ENCODE measurements at places on chromosomes 6 and 20. TPM values are rescaled to one million over a fixed set of nuclear protein-coding genes. Genes with fewer than 3 reads are reported as not detected.

DNA sequence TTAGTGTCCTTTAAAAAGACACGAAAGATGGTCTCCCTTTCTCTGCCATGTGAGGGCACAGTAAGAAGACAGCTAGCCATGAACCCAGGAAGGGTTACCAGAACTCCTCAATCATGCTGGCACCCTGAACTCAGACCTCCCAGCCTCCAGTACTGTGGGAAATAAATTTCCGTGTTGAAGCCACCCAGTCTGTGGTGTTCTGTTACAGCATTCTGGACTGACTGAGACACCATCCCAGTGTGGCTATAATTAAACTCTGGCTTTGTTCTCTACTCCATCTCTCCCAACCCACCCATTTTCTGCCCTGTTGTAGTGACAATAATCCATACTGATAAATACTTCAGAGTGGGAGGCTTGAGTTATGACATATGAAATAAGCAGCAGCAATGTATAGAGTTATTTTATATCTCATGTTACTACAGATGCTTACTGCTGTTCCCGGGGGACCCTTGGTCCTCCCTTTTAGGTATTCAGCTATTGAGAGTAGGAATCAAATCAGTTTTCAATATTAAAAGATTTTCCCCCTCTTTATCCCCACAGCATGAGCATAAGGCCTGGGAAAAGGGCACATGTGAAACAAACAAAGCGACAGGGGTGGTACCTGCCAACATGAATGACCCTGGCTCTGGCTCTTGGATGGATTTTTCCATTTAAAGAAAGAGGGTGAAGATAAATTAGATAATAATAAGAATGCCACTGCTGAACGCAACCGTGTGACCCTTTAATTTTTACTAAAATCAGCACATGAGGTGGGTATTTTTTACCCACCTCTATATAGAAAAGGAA is 224.3 kb upstream of the SLC35B3 start:
- no peak overlapping the region for H3K27ac ChIP-seq
- H3K36me3 ChIP-seq: no peaks in the 10 kb centered on the region
- H3K27me3 ChIP-seq: no peaks in the 10 kb centered on the region
- no peak overlapping the region for H3K4me3 ChIP-seq
- no peak for DNase-seq

- no peaks in the 10 kb centered on the region for H3K4me1 ChIP-seq
- H3K36me3 ChIP-seq: peaks cover 43% of the 10 kb centered on the region
- DNase-seq: no peak
Observed at GRCh38 chr20:3014662-3015061, 28.8 kb upstream of the GNRH2 start.

DNA sequence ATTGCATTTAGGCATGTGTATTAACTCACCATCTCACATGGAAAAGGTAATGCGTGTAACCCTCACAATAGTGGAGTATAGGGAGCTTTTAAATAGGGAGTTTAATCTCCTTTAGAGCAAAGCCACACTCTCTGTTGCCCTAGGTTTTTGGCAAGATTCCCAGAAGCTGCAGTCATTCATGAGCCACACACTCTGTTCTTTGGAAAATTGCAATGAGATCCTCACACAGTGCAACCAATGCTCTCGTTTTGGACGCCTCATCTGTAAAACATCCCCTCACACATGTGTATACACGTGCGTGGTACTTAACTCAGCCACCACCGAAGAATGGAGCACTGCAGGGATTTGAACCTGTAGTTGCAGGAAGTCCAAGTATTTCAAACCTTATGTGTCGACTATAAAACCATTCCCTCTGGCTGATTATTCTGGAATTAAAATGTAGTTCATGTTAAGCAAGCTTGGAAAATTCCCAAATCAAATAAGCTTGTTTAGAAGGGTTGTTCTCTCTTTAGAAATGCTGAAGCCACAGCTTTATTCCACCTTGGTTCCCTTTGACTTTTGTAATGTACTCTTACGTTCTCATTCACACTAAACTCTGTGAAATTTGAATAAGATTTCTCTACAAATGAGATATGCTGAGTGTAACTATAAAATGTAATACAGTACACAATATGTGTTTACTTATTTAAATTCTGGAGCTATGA is 489.8 kb upstream of the MANEA start:
- no peaks in the 10 kb centered on the region for H3K27me3 ChIP-seq
- H3K4me3 ChIP-seq: no peak overlapping the region
- no peak overlapping the region for H3K27ac ChIP-seq
- DNase-seq: no peak

GRCh38 chr20:4170621-4171537 is 155.5 kb upstream of the RNF24 start:
- peaks cover 28% of the 10 kb centered on the region for H3K4me1 ChIP-seq
- DNase-seq: no peak
- H3K27ac ChIP-seq: peak overlapping the region; percentile 88
- H3K27me3 ChIP-seq: peaks cover 8% of the 10 kb centered on the region
- H3K4me3 ChIP-seq: peak overlapping the region; percentile 63

DNA sequence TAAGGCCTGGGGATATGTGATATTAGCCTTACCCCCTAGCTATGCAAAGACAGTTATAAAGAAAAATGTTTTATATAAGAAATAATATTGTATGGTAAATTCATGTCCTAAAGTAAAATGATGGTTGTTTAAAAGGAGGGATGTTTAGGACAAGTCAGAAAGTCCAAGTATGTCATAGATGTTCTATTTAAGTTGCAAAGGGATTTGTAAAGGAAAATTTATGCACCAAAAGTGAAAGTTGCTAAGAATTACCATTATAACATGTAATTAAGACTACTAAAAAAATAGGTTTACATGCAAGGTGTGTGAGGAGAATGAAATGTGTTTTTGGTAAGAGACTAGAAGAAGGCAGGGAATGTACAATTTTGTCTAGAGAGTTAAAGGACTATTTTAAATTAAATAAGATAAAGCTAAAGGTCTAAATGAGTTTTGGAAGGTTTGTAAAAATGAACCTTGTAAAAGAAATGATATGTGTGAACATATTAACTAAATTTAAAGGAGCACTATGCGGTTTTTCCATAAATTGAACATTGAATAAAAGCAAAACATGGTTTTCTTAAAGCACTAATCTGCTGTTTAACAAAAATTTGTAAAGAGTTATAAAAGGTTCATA is 22.7 kb upstream of the GOPC start:
- no peak for DNase-seq
- H3K27me3 ChIP-seq: no peaks in the 10 kb centered on the region
- no peak overlapping the region for H3K4me3 ChIP-seq

DNA sequence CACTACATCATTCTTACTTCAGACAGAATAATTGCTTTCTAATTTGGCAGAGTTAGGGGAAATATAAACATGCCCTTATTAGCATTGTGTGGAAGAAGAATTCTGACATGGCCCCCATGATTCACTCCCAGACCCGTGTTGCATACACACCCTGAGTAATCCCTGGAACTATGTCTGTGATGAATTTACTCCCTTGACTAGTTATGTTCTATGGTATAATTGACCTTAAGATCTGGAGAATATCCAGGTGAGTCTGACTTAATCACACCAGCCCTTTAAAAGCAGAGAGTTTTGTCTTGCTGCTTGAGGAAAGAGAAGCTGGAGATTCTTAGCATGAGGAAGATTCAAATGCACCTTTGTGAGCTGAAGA is 262.9 kb downstream of the SOX4 start:
- H3K4me1 ChIP-seq: peaks cover 12% of the 10 kb centered on the region
- no peaks in the 10 kb centered on the region for H3K27me3 ChIP-seq
- peak overlapping the region; percentile 50 for H3K27ac ChIP-seq
- no peak overlapping the region for H3K4me3 ChIP-seq
- DNase-seq: no peak

GRCh38 chr6:96816301-96816817 is 20.9 kb downstream of the GPR63 start:
- H3K27ac ChIP-seq: peak overlapping the region; percentile 29
- H3K4me3 ChIP-seq: no peak overlapping the region
- no peaks in the 10 kb centered on the region for H3K36me3 ChIP-seq
- peaks cover 4% of the 10 kb centered on the region for H3K4me1 ChIP-seq
- no peak for DNase-seq

- H3K27me3 ChIP-seq: peaks cover 40% of the 10 kb centered on the region
- H3K27ac ChIP-seq: no peak overlapping the region
- peaks cover 10% of the 10 kb centered on the region for H3K4me1 ChIP-seq
- peak; percentile 39 for DNase-seq
Observed at GRCh38 chr6:117907601-117908245, 659 bp downstream of the SLC35F1 start.

GRCh38 chr20:51447097-51447764 is 95.3 kb downstream of the NFATC2 start:
- H3K27ac ChIP-seq: no peak overlapping the region
- no peak for DNase-seq
- H3K4me1 ChIP-seq: peaks cover 4% of the 10 kb centered on the region
- H3K27me3 ChIP-seq: no peaks in the 10 kb centered on the region

DNA sequence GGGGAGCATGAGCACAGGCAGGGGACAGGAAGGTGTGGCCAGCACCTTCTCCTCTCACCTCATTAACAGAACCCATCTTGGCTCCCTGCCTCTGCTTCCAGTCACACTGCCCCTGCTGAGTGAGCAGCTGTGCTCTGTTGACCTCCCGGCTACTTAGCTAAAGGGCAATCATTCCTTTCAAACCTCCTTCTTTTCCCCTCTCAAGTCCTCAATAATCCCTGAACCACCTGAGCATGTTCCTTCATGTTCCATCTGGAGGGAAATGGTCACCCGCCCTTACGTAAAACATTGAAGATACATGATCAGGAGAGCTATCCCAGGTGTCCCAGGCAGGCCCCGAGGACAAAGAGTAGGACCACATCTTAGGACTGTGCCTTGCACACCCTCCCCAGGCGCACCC is 21.7 kb upstream of the MRPS10 start:
- DNase-seq: no peak
- H3K4me3 ChIP-seq: no peak overlapping the region
- H3K27me3 ChIP-seq: no peaks in the 10 kb centered on the region

DNA sequence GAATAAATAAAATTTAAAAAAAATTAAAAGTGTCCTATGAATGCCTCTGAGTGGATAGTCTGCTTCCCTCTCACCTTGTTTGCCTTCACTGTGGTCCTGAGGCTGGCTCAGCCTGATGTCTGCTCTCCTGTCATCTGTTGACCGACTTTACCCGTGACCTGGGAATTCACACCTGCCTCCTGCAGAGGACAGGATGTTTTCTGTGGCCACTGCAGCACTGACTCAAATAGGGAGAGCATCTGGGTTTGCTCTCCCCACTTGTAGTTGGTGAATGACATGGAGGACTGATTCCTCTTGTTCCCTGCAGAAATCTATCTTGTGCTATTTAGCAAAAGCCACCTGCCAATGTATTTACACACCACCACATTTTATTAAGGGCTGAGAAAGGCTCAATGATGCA is 52.4 kb upstream of the ERVFRD-1 start:
- peaks cover 4% of the 10 kb centered on the region for H3K27me3 ChIP-seq
- no peaks in the 10 kb centered on the region for H3K36me3 ChIP-seq
- H3K4me1 ChIP-seq: peaks cover 7% of the 10 kb centered on the region
- H3K27ac ChIP-seq: no peak overlapping the region

DNA sequence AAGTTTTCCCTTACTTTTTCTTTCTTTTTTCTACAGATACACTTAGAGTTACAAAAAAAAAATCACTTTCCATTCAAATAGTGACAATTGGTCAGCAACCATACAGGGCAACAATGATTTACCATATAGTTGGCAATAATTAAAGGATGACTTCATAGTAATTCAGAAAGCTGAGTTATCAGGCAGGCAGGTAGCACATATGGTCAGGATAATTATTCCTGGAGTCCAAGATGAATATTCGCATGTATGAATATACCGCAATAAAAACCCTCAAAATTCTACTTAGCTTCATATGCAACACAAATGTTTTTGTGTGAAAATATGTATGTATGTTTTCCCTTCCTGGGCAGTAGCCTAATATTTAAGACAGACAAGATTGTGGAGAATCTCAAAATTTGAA is 34.5 kb downstream of the COL19A1 start:
- peaks cover 2% of the 10 kb centered on the region for H3K36me3 ChIP-seq
- no peak overlapping the region for H3K4me3 ChIP-seq
- DNase-seq: no peak
- no peak overlapping the region for H3K27ac ChIP-seq

DNA sequence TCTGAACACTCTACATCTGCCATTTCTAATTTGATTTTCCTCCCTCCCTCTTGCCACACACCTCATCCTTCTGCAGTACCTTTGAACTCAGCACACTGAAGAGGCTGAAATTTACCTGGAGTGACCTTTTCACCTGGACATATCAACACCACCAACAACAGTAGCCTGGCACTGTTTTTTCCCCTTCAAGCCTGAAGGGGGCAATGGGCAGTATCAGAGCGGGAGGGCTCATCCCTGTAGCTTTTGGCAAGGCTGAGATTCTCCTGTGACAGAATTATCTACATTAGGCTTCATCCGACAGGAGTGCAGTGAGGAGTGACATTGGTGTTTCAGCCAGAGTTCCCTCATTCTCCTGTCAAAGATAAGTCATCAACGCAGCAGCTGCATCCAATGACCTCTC is 312.8 kb upstream of the SPTLC3 start:
- no peak overlapping the region for H3K4me3 ChIP-seq
- H3K27ac ChIP-seq: no peak overlapping the region
- H3K36me3 ChIP-seq: no peaks in the 10 kb centered on the region
- H3K27me3 ChIP-seq: no peaks in the 10 kb centered on the region
- H3K4me1 ChIP-seq: peaks cover 35% of the 10 kb centered on the region

- H3K36me3 ChIP-seq: no peaks in the 10 kb centered on the region
- H3K4me1 ChIP-seq: no peaks in the 10 kb centered on the region
- peaks cover 15% of the 10 kb centered on the region for H3K27me3 ChIP-seq
- no peak overlapping the region for H3K4me3 ChIP-seq
- no peak for DNase-seq
Observed at GRCh38 chr20:39164642-39165041, 202.5 kb downstream of the DHX35 start.

GRCh38 chr6:34237316-34237721 is 646 bp downstream of the HMGA1 start:
- no peaks in the 10 kb centered on the region for H3K27me3 ChIP-seq
- no peak overlapping the region for H3K27ac ChIP-seq
- H3K4me1 ChIP-seq: peaks cover 31% of the 10 kb centered on the region
- peaks cover 16% of the 10 kb centered on the region for H3K36me3 ChIP-seq
- no peak for DNase-seq

- H3K4me3 ChIP-seq: no peak overlapping the region
- no peaks in the 10 kb centered on the region for H3K27me3 ChIP-seq
- H3K36me3 ChIP-seq: no peaks in the 10 kb centered on the region
- H3K4me1 ChIP-seq: peaks cover 5% of the 10 kb centered on the region
- no peak for DNase-seq
Observed at GRCh38 chr6:164612751-164613150, 696.7 kb downstream of the C6orf118 start.

Gene TCP11
- total RNA-seq: not detected

Gene ULBP2
- total RNA-seq: not detected

Gene CDH26
- 13.4 TPM for total RNA-seq

Gene SEL1L2
- not detected for total RNA-seq

Gene FAXC
- total RNA-seq: 23.9 TPM

Gene WFDC10B
- total RNA-seq: not detected

Gene PHF10
- 105 TPM for total RNA-seq

Gene SDCBP2
- 2.3 TPM for total RNA-seq

Gene SLC22A7
- not detected for total RNA-seq

Gene C6orf132
- total RNA-seq: 11.8 TPM

Gene RAB32
- 20.1 TPM for total RNA-seq

Measured in progenitor cell of endocrine pancreas (in vitro differentiated cells).